Urothelium cell line (cell line): ENCODE measurements at places on chromosomes 5 and 9.

GRCh38 chr9:37036371-37036775 lies 2.3 kb upstream of the PAX5 start:
- no peak for DNase-seq

DNA sequence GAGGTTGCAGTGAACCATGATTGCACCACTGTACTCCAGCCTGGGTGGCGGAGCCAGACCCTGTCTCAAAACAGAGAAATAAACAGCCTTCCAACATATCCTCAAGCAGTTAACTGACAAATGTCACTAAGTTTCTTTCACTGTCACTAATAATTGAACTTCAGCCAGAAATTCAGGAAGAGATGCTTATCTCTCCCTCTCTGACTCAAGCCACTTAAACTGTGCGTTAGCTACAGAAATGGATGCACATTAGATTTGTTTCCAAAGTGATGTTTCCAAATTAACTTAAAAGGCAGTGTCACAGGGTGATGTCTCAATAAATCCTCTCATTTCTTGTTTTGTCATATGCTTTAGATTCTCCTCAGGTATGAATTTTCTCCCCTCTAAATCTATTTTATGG lies 164.9 kb downstream of the KDM4C start:
- DNase-seq: no peak

GRCh38 chr5:42943931-42944631 lies 96.0 kb downstream of the ANXA2R start:
- DNase-seq: no peak

DNA sequence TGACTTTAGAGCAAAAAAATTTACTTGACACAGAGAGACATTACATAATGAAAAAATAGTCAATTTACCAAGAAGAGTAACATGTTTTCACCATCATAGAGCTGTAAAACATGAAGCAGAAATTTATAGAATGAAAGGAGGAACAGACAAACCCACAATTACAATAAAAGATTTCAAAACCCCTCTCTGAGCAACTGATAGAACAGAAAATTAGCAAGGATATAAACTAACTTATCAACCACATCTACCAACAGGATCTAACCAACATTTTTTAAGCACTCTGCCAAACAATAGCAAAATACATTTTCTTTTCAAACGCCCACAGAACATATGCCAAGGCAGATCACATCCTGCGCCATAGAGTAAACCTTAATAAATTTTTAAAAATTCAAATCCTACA lies 17.9 kb downstream of the SLCO4C1 start:
- DNase-seq: no peak

DNA sequence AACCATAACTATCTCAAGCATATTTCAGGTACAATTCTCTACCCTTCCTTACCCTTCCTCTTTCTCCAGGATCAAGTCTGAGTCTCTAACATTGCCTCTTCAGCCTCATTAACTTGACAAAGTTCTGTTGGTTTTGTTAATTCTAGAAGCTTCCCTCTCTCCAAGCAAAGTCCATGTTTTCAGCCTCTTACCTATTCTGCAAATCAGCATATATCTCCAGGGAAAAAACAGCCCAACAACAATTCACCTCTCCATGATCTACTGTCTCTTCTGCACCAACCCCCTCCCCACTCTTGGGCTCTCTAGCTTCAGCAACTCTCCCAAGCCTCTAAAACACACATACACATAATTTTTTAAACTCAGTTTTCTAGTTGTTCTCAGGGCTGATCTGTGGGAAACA lies 72.2 kb downstream of the LIX1 start:
- no peak for DNase-seq

DNA sequence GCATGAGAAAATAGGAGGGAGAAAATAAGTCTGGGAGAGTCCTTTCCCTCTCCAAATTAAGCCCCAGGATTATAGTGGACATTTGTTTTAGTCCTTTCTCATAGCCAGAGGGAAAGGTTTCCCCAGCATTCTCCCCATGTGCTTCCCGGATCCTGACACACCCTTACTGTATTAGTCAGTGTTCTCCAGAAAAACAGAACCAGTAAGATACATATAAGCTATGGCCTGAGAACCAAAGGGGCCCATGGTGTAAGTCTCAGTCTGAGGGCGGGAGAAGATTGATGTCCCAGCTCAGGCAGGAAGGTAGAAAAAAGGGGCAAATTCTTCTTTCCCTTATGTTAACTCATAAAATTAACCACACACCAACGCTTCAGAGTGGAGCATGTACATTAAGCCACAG lies 25.6 kb upstream of the SPATA31D4 start:
- no peak for DNase-seq

- no peak for DNase-seq
Observed at GRCh38 chr5:90632791-90633190, 74.2 kb downstream of the ADGRV1 start.

GRCh38 chr9:68895741-68896478 lies 118.0 kb downstream of the PRKACG start:
- no peak for DNase-seq

- DNase-seq: no peak
Observed at GRCh38 chr5:54717870-54718269, 200.3 kb downstream of the SNX18 start.

GRCh38 chr9:130793589-130793988 lies 41.5 kb upstream of the ABL1 start:
- DNase-seq: no peak

GRCh38 chr9:116368680-116369079 lies 215.1 kb downstream of the PAPPA start:
- no peak for DNase-seq

DNA sequence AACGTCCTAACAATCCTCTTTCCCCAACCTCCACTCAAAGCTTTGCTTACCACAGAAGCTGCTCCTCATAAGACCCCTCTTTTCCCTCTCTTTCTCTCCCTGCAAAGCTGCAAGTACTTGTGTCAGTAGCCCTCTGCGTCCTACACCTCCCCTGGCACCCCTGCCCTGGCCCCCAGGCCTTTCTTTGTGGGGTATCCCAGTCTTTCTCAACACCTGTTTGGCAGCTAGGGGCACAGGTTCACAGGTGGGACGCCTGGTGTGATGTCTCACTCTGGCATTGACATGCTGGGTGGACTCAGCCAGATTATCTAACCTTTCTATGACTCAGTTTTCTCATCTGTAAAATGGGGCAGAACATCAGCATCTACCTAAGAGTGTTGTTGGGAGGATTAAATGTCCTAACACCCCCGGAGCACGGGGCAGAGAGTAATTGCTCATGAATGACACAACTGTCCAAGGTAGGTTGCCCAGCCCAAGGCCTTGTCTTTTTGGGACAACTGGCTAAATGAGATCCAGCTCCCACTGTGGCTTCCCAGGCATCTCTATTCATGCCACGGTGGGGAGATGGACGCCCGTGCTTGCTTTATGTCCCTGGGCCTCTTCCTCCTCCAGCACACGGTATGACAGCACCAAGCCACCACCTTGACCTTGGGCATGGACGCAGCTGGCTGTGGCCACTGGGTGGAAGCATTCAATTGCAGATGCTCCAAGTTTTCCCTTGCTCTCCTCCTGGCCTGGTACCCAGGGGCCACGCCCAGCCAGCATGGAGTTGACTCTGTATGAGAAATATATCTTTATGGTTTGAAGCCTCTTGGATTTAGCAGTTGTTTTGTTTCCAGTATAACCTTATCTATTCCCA lies 190.4 kb downstream of the RGS3 start:
- no peak for DNase-seq

DNA sequence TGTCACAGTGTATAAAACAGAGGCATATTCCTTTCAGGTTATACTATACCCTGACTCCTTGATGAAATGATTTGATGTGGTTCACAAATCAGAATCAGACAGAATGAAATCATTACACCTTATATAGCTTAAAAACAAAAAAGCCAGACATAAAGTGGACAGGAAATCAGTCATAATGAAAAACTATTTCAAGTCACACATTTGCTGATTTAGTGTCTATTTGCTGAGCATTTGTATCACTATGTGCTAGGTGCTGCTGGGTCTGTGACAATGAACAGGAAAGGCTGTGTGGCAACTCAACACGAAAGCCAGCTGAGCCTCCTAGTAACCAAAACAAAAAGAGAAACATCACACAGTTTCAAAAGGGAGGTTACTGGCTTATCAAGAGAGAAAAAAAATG lies 194.0 kb downstream of the EFNA5 start:
- DNase-seq: no peak

DNA sequence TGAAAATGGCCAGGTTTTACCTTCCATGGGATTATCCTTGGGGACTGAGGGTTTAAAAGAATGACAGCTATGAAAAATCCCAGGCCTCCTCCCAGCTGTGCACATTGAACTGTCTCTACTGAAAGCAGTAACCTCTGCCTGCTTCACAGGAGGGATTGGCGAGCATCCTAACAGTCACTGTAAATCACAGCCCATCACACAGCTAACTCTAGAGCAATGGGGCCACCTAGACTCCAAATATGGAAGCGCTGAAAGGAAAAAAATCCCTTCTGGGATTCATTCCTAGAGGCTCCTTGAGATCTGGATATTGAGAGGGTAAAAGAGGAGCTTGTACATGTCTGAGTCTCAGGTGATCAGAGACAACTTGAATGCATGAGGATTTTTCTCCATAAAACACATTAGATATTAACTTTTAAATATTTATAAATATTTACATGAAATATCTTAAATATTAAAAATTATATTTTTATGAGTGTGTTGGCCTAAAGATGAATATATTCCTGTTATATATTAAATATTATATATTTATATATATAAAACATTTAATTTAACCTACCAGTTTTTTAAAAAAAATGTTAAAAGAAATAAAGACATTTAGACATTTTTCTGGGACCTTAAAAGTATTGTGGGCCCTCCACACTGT lies 133.8 kb upstream of the SLC24A2 start:
- peak; percentile 52 for DNase-seq

- peak; percentile 65 for DNase-seq
Observed at GRCh38 chr9:79023134-79023580, 548.6 kb upstream of the TLE4 start.

- DNase-seq: no peak
Observed at GRCh38 chr9:113388833-113389232, 12.0 kb upstream of the HDHD3 start.

DNA sequence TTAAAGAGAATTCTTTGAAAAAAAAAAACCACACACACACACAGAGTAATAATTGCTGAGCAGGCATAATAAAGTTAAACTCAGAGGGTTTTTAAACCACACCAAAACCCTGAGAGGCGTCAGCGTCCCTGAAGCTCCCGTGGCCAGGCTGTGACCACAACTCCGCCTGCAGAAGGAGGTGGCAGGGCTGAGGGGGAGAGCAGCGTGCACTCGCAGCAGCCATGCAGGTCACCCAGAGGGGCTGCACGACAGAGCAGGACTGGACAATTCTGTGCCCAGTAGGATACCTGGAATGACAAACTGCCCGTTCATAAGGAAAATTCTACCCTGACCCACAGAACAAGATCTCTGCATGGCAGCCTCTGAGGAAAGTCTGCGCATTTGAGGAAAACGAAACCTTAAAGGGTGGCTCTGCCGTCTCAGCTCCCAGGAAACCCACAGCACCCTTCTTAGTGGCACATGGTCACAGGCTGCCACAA lies 44.0 kb downstream of the ROR2 start:
- peak; percentile 67 for DNase-seq
